CD8-positive, alpha-beta memory T cell (primary cell): ENCODE measurements at places on chromosomes 6 and 20. TPM values are rescaled to one million over a fixed set of nuclear protein-coding genes. Genes with fewer than 3 reads are reported as not detected.

Gene SLC13A3
- total RNA-seq: not detected

- H3K27ac ChIP-seq: no peak overlapping the region
- no peaks in the 10 kb centered on the region for H3K36me3 ChIP-seq
- no peaks in the 10 kb centered on the region for H3K27me3 ChIP-seq
- H3K4me1 ChIP-seq: peaks cover 19% of the 10 kb centered on the region
- H3K4me3 ChIP-seq: no peak overlapping the region
- no peak for DNase-seq
Measured at GRCh38 chr6:45002390-45003105, 325.6 kb upstream of the RUNX2 start.

- H3K36me3 ChIP-seq: no peaks in the 10 kb centered on the region
- H3K4me3 ChIP-seq: no peak overlapping the region
- H3K4me1 ChIP-seq: no peaks in the 10 kb centered on the region
Measured at GRCh38 chr6:150764334-150765066, 101.0 kb upstream of the MTHFD1L start.

Gene C4A
- total RNA-seq: 3.3 TPM

Gene OR2H2
- not detected for total RNA-seq

- no peaks in the 10 kb centered on the region for H3K4me1 ChIP-seq
- DNase-seq: no peak
- H3K4me3 ChIP-seq: no peak overlapping the region
- no peak overlapping the region for H3K27ac ChIP-seq
- H3K36me3 ChIP-seq: no peaks in the 10 kb centered on the region
Measured at GRCh38 chr6:11418290-11418905, 119.2 kb upstream of the TMEM170B start.

DNA sequence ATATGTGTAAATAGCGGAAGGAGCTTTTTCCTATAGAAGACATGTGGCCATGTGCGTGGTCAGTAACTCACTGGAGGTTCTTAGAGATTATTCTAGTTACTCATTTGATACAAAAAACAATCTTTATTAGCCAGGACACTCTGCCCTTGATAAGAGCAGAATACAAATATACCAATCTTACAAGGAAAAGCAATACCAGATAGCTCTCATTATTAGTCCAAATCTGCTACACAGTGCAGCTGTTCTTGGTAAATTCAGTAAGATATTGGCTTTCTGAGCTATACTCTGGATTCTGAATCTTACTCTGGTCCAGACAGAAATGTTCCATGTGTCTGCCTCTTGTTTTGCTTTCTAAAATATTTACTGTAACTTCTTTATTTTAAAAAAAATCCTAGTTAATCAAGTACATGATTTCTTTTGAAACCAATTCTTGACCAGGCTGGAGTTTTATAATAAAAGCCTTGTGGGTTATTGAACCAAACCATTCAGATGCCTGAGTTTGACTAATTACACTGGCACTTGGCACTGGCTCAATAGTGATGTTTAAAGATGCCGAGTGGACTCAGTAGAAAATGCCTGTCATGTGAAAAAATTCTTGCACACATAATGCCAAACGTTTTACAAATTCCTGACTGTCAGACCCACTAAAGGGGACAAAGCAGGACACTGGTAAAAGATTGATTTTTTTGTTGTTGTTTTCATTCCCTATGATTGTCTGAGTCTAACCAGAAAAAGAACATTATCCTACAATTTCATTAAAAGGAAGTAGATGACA lies 242.8 kb upstream of the TCF21 start:
- H3K27ac ChIP-seq: no peak overlapping the region
- no peak for DNase-seq
- no peaks in the 10 kb centered on the region for H3K4me1 ChIP-seq
- H3K36me3 ChIP-seq: no peaks in the 10 kb centered on the region

- no peak overlapping the region for H3K27ac ChIP-seq
- H3K4me1 ChIP-seq: no peaks in the 10 kb centered on the region
- no peak overlapping the region for H3K4me3 ChIP-seq
Measured at GRCh38 chr6:16857969-16858592, 96.8 kb upstream of the ATXN1 start.

DNA sequence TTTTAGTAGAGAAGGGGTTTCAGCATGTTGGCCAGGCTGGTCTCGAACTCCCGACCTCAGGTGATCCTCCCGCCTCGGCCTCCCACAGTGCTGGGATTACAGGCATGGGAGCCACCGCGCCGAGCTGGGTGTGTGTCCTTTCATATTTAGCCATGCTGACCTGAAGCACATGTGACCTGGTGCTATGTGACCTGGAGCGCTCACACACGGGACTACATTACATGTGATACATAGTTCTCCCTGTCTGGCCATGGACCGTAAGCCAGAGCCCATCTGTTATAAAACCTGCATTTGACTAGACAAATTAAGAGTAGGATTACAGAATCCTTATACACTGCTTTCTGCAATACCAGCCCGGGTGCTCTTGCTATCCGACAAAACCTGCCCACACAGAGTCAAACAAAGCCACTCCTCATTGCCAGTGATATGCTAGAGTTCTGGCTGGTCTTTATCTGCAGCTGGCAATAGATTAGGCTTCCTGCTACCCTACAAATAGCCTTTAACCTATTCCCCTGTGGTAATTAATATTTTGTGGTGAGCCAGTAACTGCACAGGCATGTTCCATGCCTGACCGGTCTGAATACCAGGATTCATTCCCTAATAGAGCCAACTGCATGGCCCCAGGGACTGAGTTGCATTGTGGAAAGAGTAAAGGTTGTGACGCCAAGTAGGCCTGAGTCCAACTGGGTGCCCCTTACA lies 26.3 kb upstream of the FAM50B start:
- no peak overlapping the region for H3K4me3 ChIP-seq
- no peaks in the 10 kb centered on the region for H3K27me3 ChIP-seq
- no peak overlapping the region for H3K27ac ChIP-seq
- DNase-seq: no peak

DNA sequence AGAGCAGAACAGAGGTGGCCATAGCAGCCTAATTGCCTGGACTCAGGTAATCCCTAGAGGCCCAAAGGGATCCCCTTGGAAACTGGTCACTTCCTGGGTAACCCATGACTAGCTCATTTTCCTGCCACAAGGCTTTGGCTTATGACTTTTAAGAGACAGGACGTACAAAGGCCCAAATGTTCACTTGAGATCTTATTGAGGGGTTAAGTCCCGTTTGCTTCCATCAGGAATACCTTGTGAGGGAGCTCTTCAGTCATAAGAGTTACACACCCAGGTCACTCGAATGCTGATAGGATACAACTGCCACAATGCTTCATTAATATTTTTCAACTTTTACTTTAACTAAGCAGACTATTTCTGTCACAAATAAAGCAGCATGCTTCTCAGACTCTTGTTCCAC lies 51.7 kb downstream of the TMEM170B start:
- H3K27me3 ChIP-seq: no peaks in the 10 kb centered on the region
- no peak overlapping the region for H3K27ac ChIP-seq
- no peak for DNase-seq
- H3K4me3 ChIP-seq: no peak overlapping the region

GRCh38 chr20:49166534-49167449 lies 21.3 kb downstream of the STAU1 start:
- H3K4me3 ChIP-seq: no peak overlapping the region
- peaks cover 30% of the 10 kb centered on the region for H3K4me1 ChIP-seq
- peaks cover 11% of the 10 kb centered on the region for H3K36me3 ChIP-seq
- no peaks in the 10 kb centered on the region for H3K27me3 ChIP-seq
- no peak for DNase-seq

DNA sequence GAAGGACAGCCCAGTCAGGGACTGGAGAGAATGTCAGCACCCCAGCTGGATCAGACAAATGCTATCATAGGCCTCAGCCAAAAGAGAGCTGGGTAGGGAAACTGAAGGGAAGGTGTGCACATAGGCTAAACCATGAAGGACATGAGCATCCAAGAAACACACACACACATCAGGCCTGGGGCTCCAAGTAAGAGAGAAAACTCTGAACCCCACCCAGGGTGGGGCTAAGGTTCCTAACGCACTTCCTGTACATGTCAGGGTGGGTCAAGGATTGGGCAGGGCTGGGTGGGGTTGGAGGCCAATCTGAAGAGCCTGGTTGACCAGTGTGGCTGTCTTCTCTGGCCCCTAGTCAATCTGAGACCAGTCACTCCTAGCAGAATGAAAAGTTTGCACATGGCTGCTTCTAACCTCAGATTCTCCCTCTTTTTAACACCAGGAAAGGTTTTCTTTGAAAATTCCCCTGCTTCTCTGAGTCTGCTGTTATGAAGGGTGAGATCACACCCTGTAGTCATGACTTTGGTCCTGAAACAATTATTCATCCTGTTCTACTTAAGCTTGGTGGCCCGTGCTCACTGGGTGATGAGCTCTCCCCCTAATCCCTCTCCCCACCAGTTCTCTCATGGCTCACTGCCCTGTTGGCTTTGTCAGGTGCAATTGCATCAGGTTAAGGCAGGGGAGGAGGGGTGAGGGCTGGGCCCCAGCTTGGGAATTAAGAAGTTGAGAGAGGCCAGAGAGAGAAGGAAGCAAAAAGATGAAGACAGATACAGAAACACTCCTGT lies 88.4 kb downstream of the MAFB start:
- H3K36me3 ChIP-seq: no peaks in the 10 kb centered on the region
- no peaks in the 10 kb centered on the region for H3K4me1 ChIP-seq
- no peak for DNase-seq
- H3K27ac ChIP-seq: no peak overlapping the region

Gene LY6G5C
- 3.5 TPM for total RNA-seq

Gene LRRC73
- total RNA-seq: 0.13 TPM

Gene SLC25A27
- total RNA-seq: 0.38 TPM

GRCh38 chr6:134449781-134450180 lies 131.9 kb upstream of the SGK1 start:
- H3K27ac ChIP-seq: no peak overlapping the region
- H3K27me3 ChIP-seq: no peaks in the 10 kb centered on the region
- H3K4me1 ChIP-seq: no peaks in the 10 kb centered on the region

DNA sequence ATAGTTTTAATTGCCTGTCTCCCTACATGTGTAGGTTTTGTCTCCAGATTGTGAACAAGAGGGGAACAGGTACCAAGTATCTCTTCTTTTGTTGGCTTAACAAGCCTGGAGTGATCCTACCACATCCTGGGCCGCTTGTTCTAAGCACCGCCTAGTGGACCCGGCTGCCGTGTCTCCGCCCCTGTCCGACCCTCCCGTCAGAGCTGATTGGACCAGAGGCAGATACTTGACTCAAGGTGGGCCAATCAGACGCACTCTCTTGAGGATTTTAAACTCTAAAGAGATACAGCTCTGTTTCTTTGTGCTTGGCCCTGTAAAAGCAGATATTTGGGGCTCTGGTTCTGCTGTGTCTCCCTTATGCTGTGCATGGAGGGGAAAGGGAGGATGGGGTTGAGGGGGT lies 68.2 kb downstream of the PRDM1 start:
- peaks cover 2% of the 10 kb centered on the region for H3K4me1 ChIP-seq
- H3K4me3 ChIP-seq: no peak overlapping the region
- H3K27ac ChIP-seq: no peak overlapping the region
- DNase-seq: no peak

Gene EEF1A2
- total RNA-seq: not detected

DNA sequence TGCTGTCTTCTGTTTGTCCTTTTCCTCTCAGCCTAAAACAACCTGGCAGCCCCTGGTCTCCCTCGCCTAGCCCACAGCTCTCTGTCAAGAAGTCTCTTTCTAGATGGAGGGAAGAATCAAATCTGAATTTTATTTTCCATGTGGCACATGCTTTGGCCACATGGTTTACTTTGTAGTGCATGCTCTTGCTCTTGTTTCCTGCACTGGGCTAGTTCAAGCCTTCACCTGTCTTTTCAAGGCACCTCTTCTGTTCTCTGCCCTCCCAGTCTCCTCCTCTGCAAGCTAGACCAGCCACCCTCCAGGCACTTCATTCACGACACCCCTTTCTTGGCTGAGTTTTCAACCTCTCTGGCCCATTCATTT lies 7.6 kb downstream of the PPP1R14C start:
- H3K27me3 ChIP-seq: peaks cover 4% of the 10 kb centered on the region
- H3K27ac ChIP-seq: peak overlapping the region; percentile 65
- H3K4me1 ChIP-seq: peaks cover 3% of the 10 kb centered on the region
- H3K36me3 ChIP-seq: no peaks in the 10 kb centered on the region
- H3K4me3 ChIP-seq: no peak overlapping the region
- no peak for DNase-seq

GRCh38 chr20:20941468-20941889 lies 164.7 kb downstream of the LINC00237 start:
- DNase-seq: no peak
- H3K4me1 ChIP-seq: no peaks in the 10 kb centered on the region
- H3K27ac ChIP-seq: no peak overlapping the region
- no peak overlapping the region for H3K4me3 ChIP-seq

DNA sequence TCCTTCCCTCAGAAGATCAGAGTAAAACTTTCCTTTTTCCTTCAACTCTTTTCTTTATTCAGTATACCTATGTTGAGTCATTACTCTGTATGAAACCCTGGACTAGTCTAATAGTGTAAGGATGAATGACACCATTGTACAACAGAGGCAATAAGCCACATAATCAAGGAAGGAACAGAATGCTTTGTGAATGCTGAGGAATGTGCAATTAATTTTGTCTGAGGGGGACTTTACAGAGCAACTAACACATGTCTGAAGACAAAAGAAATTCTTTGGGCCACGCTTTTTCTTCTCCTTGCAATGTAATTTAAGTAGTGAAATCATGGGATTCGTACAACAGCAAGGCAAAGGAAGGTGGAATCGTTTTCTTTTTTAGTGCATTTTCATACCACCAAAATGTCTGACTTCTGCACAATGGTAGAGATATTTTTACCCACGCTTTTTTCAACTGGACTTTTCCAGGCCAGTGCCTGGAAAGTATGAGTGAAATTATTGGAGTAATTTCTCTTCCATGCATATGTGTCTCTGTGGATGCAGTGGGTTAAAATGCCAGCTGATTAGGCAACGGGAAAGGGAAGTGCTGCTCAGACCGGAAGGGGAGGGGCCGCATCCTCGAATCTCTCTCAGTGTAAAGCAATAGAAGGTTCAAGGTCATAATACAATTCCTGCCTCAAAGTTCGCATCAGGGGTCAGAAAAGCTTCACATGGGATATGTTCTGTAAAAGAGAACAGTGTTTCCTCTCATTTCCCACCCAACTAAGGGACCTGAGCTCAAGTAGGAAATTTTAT lies 89.9 kb upstream of the MTHFD1L start:
- H3K4me3 ChIP-seq: no peak overlapping the region
- H3K27me3 ChIP-seq: no peaks in the 10 kb centered on the region
- H3K27ac ChIP-seq: no peak overlapping the region
- no peaks in the 10 kb centered on the region for H3K36me3 ChIP-seq
- DNase-seq: no peak

GRCh38 chr6:46808806-46809205 lies 15.6 kb downstream of the MEP1A start:
- no peaks in the 10 kb centered on the region for H3K4me1 ChIP-seq
- no peak overlapping the region for H3K4me3 ChIP-seq
- no peak for DNase-seq
- no peak overlapping the region for H3K27ac ChIP-seq
- H3K36me3 ChIP-seq: no peaks in the 10 kb centered on the region
- H3K27me3 ChIP-seq: peaks cover 3% of the 10 kb centered on the region

DNA sequence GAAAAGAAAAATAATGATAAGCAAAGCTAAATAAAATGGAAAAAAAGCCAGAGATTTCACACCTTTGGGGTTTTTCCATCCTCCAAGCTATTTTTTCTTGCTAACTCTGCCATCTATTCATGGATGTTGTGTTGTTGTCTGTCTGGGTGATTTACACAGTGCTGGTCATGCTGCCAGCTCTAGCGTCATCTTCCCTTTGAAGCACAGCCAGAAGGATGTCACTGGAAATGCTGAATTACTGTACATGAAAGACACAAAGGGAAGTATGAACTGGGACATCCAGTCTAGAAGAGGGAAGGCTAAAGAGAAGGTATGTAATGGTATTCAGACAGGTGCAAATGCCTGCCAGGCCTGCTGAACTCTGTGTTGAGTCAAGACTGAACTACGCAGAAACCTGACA lies 241.9 kb upstream of the STXBP5 start:
- H3K27ac ChIP-seq: no peak overlapping the region

Gene HLA-A
- total RNA-seq: 1,390 TPM
